ENCODE measurements at places on chromosomes 11 and 22.

DNA sequence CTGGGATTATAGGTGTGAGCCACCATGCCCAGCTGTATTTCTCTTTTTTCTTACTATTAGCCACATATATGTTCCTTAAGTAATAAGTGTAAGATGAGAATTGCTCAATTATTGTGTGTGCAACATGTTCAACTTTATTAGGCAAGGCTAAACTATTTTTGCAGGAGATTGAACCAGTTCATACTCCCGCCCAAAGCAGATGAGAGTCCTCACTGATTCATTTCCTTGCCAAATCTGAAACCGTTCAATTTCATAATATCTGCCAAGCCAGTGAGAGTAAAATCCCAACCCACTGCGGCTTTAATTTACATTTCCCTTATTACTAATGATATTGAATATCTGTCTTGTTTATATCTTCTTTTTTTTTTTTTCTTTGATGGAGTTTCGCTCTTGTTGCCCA is 48.4 kb downstream of the KCNJ4 start:
- no peak for DNase-seq

DNA sequence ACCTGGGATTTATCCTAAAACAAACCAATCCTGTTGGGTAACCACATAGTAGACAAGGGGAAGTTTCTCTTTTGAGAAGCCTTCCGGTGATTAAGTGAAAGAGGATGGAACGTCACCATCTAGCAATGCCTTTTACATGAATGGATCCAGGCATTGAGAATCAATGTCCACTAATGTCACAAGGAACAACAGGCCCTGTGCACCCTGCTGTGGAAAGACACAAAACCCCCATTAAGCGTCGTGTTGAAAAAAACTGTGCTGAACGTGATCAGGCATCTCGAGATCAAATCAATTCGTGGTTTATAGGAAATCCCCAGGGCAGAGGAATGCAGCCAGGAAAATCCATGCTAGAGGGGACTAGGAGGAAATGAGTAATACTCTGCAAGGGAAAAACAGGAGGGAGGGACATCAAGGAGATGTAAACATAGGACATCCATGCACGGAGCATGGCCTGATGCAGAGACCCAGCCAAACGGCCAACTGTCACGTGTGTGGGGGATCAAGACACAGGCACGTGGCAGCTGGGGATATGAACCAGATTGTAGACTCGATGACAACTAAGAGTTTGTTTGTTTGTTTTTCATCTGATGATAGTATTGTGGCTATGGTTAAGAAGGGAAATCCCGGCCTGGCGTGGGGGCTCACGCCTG is 38.6 kb upstream of the CARS1 start:
- no peak for DNase-seq

- no peak for DNase-seq
These were observed 44.7 kb upstream of the CXCR5 start for GRCh38 chr11:118838905-118839553.

- DNase-seq, result no peak
These were observed 25.8 kb upstream of the NUCB2 start for GRCh38 chr11:17250561-17251350.

DNA sequence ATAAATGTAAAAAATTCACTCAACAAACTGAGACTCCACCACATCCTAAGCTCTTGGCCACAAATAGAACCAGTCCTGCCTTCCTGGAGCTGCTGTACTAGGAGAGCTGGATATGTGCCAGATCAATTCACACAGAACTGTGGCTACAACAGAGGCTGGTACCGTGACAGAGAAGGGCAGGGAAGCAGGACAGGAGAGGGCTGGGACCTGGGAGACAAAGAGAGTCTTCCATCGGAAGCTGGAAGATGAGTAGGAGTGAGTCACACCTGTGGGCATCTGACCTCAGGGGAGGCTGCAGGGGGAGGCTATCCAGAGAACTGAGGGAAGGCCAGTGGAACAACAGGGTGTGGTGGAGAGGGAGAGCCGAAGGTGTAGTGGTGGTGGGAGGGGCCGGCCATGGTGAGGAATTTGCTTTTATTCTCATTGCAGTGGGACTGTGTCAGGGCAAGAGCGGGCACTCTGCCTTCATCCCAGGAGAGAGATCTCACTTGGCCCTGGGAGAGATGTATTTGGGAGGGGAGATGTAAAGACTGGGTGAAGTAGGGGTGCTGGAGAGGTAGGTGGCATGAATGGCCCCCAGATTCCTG is 1.9 kb upstream of the LTBP3 start:
- no peak for DNase-seq

Measured in stimulated activated CD4-positive, alpha-beta T cell treated with anti-CD3 and anti-CD28 coated beads, TNF-alpha, amount 100 ng/mL, for 48 hours (primary cell).